ENCODE measurements at places on chromosomes 5 and 9.

DNA sequence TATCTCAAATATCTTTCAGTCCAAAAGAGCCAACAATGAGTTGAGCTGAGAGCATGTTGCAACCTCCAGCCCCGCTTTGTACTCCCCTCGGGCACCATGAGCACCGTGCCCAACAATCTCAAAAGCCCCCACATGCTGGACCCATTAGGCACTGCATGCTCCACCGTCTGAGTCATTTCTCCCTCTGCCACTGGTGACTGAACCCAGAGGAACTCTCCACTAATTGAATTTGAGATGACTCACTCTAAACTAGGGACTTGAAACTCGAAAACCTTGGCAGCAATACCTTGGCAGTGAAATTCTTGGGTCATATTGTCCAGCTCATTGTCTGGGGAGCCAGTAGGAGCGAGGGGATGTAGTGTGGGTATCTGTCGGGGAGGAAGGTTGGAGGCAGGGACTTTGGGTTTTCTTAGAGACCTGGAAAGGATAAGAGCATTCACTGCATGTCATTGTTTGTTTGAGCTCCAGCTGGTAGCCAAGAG is 49.9 kb upstream of the SLIT3 start:
- no peak for DNase-seq

GRCh38 chr9:7325995-7326394 is 473.6 kb downstream of the DMAC1 start:
- DNase-seq, result no peak

DNA sequence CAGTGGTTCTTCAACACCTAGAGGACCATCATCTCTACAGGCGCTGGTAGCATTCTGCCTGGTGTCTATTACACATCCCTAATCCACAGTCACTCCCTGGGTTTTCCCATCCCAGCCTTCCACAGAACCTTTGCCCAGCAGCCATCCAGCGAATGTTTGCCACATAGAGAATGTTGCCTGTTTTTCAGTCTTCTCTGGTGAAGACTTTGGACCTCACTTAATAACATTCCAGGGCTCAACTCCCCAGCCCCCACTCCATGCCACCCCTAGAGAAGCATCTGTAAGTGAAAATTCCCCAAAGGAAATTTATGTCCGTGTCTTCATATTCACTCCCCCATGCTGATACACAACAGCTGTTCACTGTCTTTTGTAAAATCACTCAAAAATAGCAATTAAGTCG is 249.6 kb downstream of the AOPEP start:
- no peak for DNase-seq

GRCh38 chr5:179762079-179762780 is 29.6 kb downstream of the MAML1 start:
- DNase-seq, result peak; percentile 35

- DNase-seq, result no peak
Observed at GRCh38 chr5:118397236-118397635, 591.1 kb downstream of the DTWD2 start.

GRCh38 chr5:136028782-136029742 is at the start of gene TGFBI:
TSS of gene TGFBI (plus strand) at chr5:136028988. CDS start at chr5:136029056, 68 bp downstream.
- DNase-seq, result peak; percentile 43

DNA sequence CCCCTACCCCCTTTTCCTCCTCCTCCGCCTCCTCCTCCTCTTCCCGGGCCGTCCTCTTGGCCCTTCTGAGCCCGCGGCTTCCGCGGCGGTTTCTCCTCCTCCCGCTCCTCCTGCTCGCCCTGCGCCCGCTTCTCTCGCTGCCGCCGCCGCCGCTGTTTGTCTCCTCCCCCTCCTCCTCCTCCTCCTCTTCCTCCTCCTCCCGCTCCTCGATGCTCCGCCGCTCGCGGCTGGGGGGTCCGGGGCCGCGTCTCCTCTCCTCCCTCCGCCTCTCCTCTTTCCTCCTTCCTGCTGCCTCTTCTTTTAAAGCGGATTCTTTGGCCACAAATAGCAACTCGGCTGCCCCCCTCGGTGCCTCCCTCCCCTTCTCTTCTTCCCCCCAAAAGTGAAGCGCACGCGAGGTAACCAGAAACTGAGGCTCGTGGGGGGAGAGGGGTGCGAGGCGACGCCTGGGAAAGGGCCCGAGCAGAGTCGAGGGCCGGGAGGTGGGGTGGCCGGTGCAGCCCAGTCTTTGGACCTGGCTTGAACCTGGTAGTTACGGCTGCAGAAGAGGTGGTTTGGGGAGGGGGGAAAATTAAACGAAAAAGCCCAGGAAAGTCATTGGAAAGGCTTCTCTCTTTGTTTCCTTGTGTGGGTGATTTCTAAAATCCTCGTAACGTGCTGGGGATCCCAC is 1058.5 kb upstream of the DMAC1 start:
- DNase-seq, result no peak

- DNase-seq, result no peak
Observed at GRCh38 chr5:61622156-61622555, 290.1 kb downstream of the ZSWIM6 start.

- no peak for DNase-seq
Observed at GRCh38 chr9:3047912-3048311, 204.0 kb upstream of the PUM3 start.

DNA sequence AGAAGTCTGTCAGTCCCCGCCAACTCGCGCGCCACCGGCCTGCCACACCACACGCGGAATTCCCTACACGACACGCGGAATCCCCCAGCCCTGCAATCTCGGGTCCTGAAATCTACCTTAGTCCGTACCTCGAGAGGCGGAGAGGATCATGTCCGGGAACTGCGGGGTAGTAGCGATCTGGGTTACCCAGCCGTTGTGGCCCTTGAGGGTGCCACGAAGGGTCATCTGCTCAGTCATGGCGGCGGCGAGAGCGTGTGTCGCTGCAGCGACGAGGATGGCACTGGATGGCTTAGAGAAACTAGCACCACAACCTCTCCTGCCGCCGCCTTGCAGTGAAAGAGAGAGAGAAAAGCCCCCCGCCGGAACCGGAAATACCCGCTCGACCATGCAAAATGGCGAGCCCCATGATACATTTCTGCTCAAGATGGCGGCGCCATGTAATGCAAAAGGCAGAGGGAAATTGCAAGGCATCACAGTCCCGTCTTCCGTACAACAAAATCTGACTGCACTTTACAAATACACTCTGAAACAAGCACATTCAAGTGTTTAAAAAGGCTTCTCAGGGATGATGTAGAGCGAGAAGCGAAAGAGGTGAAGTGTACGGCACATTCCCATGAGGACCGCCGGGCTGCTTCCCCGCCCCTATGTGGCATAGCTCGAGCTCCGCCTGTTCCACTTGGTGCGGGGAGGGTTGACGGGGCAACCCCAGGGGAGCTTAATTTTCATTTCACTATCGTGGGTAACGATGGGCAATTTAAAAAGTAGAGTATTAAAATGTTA is at the start of gene RACK1:
Gene RACK1 (minus strand): TSS at position 343 of the 780 bp plus-strand sequence. CDS start 106 bp downstream, at position 237.
- peak; percentile 90 for DNase-seq

DNA sequence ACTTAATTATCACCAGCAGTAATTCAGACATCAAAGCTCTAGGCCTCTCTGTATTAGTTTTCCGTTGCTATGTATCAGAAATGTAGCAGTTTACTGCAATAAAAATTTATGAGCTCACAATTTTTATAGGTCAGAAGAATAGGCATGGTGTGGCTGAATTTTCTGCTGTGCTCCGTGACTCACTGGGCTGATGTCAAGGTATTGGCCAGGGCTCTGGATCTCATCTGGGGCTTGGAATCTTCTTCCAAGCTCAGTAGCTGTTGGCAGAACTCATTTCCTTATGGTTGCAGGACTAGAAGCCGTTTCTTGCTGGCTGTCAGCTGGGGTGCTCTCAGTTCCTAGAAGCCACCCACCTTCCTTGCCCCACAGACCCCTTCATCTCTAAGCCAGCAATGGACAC is 66.3 kb downstream of the PSAT1 start:
- DNase-seq, result no peak

DNA sequence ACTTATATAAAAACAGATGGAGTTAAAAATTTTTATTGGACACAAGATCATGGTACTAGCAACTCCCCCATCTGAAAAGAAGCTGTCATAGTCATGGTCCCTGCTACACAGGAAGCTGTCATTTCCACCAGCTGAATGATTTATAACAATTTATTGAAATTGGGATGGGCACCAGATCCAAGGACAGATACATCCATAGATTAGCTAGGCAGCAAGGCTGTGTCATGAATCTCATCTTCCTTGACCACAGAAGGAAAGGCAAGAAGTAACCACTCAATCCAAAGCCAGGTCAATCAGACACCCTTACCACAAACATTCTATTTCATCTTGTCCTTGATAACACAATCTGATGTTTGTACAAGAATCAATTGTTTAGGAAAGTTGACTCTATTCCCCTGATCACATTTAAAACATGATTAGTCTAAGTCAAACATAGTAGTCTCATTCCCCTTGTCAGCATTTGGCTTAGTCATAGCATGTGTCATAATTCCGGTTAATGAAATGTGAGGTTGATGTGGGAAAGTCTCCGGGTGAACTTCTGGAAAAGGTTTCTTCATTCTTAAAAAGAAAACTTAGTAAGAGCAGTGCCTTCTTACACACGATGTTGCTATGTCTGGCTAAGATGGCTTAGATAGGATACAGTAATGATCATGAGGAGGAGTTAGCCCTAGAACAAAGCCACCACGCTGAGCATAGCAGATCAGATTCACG is 462.6 kb upstream of the PAPPA start:
- no peak for DNase-seq

DNA sequence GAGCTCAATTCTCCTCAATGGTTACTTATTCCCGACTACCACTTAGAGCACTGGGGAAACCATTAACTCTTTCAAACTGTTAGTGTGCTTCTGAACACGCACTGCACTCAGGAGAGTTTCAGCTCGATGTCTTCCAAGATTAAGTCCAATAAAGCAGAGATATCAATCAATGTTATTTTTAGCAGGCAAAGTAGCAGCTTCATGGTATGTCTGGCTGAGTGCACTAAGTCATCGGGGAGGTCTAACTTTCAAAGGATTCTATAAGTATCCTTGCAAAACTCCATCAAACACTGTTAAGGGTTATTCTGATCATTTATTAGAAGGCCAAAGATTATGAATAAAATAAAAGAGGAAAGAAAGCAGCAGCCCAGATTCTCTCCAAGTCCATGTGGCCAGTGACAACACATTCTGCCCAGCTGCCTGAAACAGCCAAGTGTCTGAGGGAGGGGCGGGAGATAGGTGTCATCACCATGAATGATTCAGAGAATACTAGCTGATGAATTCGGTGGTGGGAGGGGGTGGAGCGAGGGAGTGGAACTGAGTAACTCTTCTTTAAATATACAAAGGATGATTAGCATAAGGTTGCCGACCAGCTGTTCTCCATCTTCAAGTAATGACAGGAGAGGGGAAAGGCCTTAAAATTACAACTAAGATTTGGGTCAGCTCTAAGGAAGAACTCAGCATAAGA is 21.3 kb downstream of the NREP start:
- DNase-seq, result no peak

DNA sequence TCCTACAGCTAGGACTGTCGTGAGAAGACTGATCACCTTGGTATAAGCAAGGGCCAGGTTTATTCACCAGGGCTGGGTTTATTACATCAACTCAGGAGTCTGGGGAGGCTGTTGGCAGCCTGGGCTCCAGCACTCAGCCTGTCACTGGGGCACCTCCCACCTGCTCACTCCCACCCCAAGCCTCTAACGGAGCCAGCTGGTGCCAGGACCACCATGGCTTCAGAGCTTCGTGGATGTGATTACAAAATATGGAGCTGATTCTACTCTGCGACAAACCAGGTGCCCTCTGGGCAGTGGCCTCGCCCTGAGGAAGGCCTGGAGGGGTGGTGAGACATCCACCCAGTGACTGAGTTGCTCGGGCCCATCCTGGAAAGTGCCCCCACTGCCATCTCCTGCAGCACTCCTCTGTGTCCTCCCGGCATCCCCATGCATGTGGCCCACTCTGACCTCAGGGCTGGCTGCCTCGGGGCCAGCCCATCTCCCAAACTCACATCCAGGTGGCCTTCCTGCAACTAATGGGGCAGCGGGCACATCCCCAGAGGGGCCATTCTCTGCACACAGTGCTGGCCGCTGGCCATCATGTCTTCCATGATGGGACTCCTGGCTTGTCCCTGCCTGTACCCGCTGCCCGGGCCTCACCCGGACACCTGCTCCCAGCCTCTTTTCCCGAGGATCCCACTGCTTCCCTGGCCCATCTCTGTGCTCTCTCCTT is 49.6 kb downstream of the SECISBP2 start:
- no peak for DNase-seq

DNA sequence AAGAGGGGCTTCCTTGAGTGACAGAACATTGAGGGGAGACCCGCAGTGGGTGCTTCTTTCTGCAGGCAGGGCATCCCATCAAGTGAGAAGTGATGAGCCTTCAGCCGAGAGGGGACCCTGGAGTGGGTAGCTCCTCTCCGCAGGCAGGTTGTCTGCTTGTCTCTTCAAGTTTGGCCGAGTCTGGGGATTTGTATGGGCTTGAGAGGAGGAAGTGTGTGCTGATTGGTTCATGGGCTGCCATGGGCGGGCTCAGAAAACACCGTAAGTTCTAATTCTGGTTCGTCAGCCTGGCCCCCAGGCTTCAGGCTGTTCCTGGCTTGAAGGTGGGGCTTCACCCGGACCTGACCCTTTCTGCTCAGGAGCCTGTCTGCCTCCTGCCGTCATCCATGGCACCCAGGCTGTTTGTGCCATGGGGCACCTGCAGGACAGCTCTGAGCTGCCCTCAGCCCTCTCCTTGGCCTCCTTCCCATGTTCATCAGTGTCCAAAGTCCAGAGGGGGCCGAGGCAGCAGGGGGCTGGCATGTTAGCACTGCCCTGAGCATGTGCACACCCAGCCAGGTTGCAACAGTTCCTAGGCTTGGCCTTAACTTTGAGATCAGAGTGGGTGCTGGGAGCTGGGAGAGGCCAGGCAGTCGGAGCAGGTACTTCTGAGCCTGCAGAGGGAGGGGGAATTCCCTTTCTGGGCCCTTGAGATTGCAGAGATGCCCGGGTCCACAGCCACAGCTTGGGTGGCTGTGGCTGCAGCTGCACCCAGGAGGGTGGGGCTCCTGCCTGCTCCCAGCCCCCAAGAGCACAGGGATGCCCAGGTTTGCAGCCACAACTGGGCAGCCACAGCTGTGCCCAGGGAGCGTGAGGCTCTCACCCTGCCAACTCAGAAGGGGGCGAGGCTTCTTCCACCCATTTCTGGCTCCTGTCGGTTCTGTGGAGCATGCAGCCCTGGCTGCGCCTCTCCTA is 13.5 kb upstream of the DHFR start:
- DNase-seq, result no peak

DNA sequence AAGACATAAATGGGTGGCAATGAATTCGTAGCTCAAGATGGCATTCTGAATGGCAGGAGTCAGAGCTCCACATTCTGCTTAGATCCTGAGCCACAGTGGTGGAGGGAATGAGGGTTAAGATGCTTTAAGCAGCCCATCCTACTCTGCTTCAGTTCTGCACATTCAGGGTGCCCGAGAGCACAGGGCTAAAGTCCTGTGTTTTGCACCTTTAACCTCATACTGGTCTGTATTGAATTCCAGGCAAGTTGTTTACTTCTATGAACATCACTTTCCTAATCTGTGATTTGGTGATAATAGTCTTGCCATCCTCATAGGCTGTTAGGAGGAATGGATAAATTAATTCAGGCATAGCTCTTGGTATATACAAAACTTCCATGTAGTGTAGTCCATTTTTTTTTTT is 321.6 kb upstream of the CD180 start:
- no peak for DNase-seq

DNA sequence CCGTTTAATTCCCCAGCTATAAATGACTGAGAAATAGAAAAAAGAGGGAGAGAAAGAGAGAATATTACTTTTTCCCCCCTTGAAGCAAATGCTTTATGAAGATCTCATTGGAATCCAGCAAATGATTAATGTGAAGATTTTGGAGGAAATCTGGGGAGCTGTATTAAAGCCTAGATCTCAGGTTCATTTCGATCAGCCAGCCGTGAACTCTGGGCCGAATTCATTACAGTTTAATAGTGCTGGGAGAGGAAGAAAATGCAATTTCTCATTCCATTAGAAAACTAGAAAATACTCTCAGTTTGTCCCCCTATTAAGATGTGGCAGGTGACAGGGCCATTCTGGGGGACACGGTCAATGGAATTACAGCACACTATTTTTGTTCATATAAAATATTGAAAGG is 4.8 kb downstream of the OTP start:
- DNase-seq, result no peak
